ENCODE measurements at places on chromosomes 1 and 21.

- DNase-seq = no peak
Observed at GRCh38 chr1:82485591-82486369, 685.0 kb downstream of the ADGRL2 start.

DNA sequence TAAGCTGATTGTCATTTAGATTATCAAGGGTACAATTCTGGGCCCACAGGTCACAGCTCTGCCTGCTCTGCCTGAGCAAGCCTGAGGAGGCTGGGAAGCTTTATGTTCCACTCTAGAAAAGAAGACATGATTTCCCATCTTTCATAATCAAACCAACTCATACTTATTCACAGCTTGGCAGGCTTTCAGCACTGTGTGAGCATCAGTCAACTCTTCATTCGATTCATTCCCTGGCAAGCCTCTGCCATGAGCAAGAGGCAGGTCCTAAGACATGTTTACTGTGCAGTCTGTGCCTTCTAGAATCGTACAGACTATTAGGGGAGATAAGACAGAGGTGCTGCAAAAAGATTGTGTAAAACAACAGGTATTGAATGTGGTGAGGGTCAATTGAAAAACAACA lies 24.5 kb upstream of the KIRREL1 start:
- DNase-seq = peak; percentile 42

DNA sequence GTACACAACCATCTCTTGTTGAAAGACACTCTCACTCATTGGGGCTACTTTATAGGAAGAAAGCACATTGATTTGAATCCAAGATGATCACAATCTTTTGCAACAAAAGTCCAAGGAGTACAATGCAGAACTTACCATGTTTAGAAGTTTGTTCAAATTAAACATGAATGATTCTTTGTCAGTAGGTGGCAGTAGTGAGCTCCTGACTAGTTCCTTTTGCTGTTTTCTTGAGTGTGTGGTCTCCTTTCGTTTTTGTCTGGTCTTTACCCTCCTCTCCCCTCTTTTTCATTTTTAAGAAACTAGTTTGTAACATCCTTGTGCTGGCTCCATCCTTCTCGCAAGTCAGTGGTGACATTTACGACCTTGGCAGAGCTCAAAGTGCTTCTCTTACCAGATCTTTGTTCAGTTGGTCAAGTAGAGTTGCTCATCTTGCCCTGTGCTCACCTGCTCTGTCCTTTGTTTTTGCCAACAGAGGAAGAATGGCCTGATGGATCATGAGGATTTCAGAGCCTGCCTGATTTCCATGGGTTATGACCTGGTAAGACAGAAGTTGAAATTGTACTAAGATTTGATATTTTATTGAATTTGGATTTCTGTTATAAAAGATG lies 35.7 kb upstream of the MTR start:
- no peak for DNase-seq

- DNase-seq = no peak
Observed at GRCh38 chr1:81584398-81584797, 216.3 kb upstream of the ADGRL2 start.

DNA sequence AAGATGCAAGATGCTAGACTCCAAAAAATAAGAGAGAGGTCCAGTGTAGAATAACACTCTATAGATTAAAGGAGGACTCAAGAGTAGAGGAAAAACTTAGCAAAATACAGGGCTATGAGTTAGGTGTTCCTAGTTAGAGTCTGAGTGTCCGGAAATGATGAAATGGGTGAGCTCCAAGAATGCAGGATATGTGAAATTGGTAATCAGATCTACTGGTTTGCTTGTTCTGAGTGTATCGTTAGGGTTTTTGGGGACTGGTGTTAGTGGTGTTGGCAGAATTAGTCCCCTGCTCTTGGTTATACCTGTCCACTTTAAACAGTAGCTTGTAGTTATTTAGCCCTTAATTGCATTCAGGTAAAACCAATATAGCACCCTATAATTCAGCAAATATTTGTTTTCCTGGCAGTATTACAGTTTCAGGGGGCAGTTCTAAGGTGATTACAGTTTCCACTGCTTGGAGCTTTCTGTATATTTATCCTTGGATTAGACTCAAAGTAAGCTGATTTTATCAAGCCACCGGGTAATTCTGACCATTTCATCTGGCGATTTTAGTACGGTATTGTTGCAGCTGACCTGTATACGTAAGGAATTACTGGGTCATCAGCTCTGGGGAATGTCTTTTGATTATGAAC lies 332.7 kb downstream of the CHRM3 start:
- DNase-seq = no peak

GRCh38 chr1:23381233-23381885 lies 11.7 kb upstream of the ZNF436 start:
- DNase-seq = no peak

- DNase-seq = no peak
Observed at GRCh38 chr1:81797701-81798100, 3.0 kb upstream of the ADGRL2 start.

GRCh38 chr21:29578306-29578705 lies 279.6 kb downstream of the BACH1 start:
- no peak for DNase-seq

DNA sequence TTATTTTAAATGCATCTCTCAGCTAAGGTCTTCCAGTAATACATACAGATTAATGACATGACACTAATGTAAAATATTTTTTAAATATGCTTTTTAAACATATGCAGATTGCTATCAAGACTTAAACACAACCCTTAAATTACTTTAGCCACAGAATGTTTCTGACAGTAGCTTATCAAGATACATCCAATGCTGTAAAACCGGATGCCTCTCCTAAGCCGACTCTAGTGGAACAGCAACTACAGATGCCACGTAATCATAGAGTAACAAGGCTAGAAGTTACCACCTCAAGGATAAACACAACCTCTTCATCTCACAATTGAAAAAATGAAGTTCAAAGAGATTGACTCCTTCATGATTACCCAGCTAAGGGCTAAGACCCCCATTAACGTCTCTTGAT lies 68.4 kb downstream of the ZZZ3 start:
- no peak for DNase-seq

GRCh38 chr1:64810001-64810400 lies 65.1 kb downstream of the RAVER2 start:
- no peak for DNase-seq

DNA sequence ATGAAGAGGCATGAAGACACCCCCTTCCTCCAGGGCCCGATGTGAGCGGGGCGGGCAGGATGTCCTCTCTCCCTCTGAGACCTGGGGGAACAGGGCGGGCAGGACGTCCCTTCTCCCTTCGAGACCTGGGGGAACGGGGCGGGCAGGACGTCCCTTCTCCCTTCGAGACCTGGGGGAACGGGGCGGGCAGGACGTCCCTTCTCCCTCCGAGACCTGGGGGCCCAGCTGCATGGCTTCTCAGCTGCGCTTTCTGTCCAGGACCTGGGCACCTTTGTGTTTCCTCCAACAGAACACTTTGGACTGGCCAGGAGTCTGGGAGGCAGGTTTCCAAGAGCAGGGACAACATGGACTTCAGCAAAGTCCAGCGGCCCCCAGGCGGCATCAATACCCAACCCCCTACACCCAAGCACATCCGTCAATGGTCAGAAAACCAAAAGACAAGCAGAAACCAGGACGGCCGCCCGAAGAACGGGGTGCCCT lies 30.8 kb upstream of the ADARB1 start:
- no peak for DNase-seq

- no peak for DNase-seq
Observed at GRCh38 chr1:32094746-32095521, 12.9 kb upstream of the KPNA6 start.

DNA sequence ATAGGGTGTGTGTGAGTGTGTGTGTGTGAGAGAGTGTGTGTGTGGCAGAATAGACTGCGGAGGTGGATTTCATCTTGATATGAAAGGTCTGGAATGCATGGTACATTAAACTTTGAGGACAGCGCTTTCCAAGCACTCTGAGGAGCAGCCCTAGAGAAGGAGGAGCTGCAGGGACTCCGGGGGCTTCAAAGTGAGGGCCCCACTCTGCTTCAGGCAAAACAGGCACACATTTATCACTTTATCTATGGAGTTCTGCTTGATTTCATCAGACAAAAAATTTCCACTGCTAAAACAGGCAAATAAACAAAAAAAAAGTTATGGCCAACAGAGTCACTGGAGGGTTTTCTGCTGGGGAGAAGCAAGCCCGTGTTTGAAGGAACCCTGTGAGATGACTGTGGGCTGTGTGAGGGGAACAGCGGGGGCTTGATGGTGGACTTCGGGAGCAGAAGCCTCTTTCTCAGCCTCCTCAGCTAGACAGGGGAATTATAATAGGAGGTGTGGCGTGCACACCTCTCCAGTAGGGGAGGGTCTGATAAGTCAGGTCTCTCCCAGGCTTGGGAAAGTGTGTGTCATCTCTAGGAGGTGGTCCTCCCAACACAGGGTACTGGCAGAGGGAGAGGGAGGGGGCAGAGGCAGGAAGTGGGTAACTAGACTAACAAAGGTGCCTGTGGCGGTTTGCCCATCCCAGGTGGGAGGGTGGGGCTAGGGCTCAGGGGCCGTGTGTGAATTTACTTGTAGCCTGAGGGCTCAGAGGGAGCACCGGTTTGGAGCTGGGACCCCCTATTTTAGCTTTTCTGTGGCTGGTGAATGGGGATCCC lies 18.3 kb upstream of the HDAC1 start:
- DNase-seq = no peak

GRCh38 chr21:25664491-25664931 lies 25.5 kb downstream of the JAM2 start:
- DNase-seq = no peak

- DNase-seq = no peak
Observed at GRCh38 chr1:241356187-241356518, 852 bp downstream of the RGS7 start.

DNA sequence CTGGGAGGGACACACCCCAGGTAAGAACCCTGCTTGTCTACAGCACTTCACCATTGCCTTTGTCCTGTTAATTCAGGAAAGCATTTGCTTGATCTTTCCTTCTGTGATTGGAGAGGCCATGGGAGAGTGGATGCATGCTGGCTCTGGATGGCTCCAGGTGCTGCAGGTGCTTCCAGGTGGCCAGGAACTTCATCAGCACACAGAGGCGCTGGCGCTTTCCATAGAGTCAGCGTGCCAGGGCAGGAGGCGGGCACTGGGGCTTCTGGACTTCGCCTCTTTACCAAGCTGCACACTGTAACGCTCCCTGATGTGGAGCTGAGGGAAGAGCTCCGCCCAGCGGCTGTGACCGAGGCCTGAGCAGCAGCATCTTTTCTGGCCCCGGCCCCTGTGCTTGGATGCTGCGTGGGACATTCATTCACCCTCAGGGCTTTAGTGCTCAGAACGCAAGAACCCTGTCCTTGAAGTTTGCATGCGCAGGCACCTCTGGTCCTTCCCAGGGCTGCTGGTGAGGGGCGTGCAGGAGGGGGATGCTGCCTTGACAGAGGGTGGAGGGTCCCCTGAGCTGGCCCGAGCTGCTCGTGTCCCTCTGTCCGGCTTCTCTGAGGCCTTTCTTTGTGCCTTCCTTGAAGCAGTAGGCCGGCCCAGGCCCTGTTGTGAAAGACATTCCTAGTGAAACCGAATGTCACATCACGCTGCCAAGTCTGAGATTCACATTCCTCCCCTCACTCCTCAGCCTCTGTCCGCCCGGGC lies 1.6 kb upstream of the MX2 start:
- no peak for DNase-seq

- DNase-seq = no peak
Observed at GRCh38 chr1:5727191-5727590, 265.0 kb downstream of the NPHP4 start.

DNA sequence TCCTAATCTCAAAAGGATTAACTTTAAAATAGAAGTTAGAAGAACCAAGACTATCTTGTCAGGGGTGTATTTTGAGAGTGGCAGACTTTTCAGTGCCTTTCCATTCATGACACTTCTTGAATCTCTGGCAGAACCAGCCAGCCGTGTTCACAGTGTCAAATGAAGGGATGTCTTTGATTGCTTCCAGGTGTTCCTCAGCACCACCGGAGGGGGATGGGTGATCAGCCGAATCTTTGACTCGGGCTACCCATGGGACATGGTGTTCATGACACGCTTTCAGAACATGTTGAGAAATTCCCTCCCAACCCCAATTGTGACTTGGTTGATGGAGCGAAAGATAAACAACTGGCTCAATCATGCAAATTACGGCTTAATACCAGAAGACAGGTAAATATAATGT lies 32.3 kb downstream of the FMO1 start:
- DNase-seq = no peak

GRCh38 chr1:216448011-216448510 lies 24.8 kb upstream of the USH2A start:
- DNase-seq = no peak

DNA sequence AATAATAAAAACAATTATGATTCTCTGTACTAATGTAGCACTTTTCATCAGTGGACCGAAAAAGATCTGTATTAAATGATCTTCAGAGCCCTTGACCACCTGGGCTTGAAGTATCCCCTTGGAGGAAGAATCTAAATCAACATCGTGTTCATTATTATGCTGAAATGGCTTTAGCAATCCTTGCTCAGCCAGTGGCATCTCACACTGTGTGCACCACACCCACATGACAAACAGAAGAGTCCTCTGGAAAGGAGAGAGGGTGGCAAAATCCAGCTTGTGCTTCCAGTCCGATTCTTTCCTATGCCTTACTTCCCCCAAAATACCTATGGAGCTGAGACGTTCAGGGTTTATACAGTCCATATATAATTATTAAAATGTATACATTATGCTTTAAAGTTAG lies 318.5 kb upstream of the RUNX1 start:
- DNase-seq = no peak

GRCh38 chr1:201128476-201128875 lies 1.5 kb upstream of the ASCL5 start:
- no peak for DNase-seq

GRCh38 chr1:225762002-225762441 lies 15.6 kb upstream of the SRP9 start:
- no peak for DNase-seq

DNA sequence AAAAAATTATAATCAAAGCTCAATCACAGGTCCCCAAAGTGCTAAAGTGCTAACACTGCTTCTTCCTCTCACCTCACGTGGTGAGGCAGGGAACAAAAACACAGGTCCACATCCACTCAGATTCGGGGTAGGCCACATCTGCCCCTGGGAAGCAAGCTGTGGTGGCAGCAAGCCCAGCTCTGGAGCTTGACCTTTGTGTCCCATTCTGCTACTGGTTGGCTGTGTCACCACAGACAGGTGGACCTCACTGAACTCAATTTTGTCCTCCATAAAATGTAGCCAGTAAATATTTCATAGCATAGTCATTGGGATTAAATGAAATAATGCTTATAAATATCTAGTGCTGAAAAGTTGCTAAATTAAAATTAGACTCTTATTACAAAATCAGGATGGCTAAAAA lies 8.5 kb downstream of the AZIN2 start:
- peak; percentile 5 for DNase-seq

GRCh38 chr1:246128494-246129069 lies 378.5 kb downstream of the SMYD3 start:
- no peak for DNase-seq

GRCh38 chr1:178094739-178095645 lies 1.1 kb downstream of the RASAL2 start:
- DNase-seq = no peak

- DNase-seq = no peak
Observed at GRCh38 chr1:153987621-153988020, 1.5 kb upstream of the RAB13 start.

DNA sequence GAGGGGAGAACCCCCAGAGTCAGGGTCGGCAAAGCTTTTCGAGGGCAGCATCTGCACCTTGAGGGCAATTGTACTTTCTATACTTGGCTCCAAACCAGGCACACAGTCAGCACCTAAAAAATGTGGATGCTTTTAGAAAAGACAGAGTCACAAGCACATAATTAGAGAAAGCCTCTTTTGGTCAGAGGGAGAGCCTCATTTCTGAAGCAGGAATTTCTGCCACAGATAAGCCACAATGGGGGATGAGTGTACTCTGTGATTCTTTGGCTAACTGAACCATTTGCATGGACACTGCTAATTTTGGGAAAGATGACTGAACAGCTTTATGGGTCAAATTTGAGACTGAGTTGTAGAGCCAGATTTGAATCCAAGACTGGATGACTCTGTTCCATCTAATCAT lies 635.7 kb downstream of the KIF26B start:
- no peak for DNase-seq
